ENCODE measurements at places on chromosomes 12 and 14.
A peak's percentile ranks its signal among the peaks of the same experiment; 100 is the strongest.

GRCh38 chr12:51971679-51972421 lies 20.4 kb downstream of the ACVR1B start:
- no peak for DNase-seq

- peak; percentile 15 for DNase-seq
Observed at GRCh38 chr14:23539248-23540140, 12.1 kb downstream of the ZFHX2 start.

GRCh38 chr12:106344131-106344530 lies 13.4 kb upstream of the POLR3B start:
- DNase-seq, result no peak

GRCh38 chr12:9049520-9050133 lies 60.3 kb downstream of the KLRG1 start:
- DNase-seq, result no peak

GRCh38 chr14:34475163-34475562 lies 13.1 kb upstream of the SPTSSA start:
- no peak for DNase-seq

GRCh38 chr14:71730471-71730870 lies 201.8 kb upstream of the RGS6 start:
- no peak for DNase-seq

GRCh38 chr12:107388263-107388662 lies 294.9 kb upstream of the CRY1 start:
- no peak for DNase-seq

DNA sequence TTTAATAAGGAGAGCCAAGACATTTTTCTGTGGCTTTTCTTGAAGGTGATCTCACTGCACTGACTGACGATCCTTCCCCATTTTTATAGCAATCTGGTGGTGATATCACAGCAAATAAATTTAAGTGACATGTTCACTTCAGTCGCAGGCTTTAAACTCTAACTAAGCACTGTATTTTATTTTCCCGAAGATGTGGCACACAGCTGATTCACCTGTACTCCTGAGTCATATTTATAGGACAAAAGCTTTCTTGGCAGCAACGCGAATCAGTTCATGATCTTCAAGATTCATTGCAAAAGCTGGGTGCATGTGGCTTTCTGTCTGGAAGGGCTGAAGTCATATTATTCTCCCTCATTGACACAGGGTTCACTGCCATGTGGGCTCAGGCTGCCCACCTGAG lies 79.8 kb upstream of the TUNAR start:
- DNase-seq, result no peak

DNA sequence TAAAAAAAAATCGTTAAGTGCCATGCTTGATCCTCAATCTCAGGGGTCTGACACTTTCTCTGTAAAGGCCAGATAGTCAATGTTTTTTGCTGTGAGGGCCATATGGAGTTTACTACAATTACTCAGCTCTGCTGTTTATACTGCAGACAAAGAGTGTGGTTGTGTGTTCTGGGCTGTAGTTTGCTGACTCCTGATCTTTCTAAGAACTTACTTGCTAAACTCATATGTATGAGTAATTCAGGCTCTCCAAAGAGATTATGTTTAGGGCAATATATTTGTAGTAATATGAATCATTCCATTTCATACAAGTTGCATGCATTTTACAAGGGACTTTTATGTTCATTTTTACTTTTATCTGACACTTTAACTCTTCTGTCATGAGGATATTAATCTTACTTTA lies 188.2 kb downstream of the TMTC2 start:
- DNase-seq, result no peak

- DNase-seq, result no peak
Observed at GRCh38 chr12:131245564-131246355, 292.1 kb downstream of the ADGRD1 start.

DNA sequence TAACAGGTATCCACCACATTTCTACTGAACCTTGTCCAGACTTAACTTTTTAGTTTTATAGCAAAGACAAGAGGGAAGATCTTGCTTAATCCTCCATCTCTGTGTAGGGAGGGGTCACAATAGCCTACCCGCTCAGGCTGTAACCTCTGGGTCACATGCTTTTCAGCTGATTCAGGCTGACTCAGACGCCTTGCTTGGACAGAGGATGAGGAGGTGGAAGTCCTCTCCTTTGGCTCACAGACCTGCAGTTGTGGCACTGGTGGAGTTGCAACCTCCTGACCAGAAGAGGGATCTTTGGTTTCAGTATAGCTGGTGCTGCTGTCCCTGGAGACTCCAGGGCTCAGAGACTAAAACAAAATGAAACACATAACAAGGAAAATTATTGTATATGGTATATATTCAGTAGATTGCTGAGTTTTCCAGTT lies 16.2 kb downstream of the ACIN1 start:
- DNase-seq, result no peak

GRCh38 chr14:78152201-78153063 lies 17.7 kb upstream of the NRXN3 start:
- no peak for DNase-seq

DNA sequence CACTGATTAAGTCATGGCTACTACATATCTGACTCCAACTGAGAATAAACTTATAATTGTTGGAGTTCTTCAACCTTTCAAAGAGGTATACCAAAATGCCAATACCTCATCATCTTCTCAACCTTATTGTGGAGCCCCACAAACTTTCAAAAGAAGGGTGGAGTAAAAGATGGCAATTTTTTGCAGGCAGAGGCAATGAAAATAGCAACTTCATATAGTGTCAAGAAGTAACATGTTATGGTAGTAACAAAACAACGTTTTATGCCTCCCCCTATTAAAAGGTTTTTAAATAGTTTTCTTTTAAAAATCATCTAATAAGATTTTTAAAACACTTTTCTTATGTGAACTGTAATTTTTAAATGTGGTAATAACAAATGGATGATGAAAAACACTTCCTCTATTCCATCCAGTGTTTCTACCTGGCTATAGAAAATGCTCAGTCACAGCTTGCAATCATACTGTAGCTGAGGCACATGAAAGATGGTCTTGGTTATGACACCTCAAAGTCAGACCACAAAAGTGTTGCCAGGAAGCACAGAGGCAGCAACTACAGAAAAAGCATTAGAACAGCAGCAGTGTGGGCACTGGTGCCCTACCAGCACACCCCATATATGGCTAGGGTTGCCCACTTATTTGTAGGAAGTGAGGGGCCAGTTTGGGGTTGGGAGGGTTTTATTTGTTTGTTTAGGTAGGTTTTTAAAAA lies 7.0 kb downstream of the PPP1R12A start:
- peak; percentile 33 for DNase-seq

DNA sequence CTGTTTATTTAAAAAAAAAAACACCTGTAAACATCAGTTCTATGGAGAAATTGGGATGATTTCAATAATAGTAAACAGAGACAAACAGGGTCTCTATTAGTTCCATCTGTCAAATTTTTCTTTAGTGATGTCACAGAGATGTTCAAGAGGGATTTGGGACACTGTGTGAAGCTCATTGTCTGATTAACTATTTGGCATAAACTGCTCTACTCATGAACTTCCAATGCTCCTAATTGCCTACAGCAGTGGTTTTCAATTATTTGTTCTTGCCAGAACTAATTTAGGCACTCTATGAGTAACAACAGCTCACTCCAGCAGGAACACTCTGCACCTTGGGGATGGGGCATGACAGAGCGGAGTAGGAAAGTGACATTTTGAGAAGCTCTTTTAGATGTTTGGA lies 250.1 kb upstream of the PRKD1 start:
- no peak for DNase-seq

DNA sequence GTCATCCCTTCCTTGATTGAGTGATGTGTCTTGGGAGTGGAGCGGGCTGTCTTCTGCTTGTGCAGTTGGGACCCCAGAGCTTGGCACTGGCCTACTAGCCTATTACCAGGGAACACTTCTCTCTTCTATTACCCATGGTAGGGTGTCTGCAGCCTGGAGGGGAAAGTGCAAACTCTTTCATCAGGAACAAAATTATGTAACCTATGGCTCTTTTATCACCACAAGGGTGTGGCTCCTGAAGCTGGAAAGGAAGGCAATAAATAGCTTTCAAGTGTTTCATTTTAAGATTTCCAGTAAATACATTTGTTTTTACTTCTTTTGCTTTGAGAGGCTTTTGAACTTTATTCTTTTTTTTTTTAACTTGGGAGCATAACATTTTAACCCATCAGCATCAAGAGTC lies 349.7 kb upstream of the FAR2 start:
- no peak for DNase-seq

- no peak for DNase-seq
Observed at GRCh38 chr12:68835333-68835908, 27.4 kb downstream of the MDM2 start.

- DNase-seq, result no peak
Observed at GRCh38 chr12:2548081-2548480, 246.7 kb upstream of the FKBP4 start.

- DNase-seq, result no peak
Observed at GRCh38 chr12:4938900-4939299, 29.2 kb downstream of the KCNA1 start.
